COR-L47 (cell line): ENCODE measurements at places on chromosomes 2 and 18.

DNA sequence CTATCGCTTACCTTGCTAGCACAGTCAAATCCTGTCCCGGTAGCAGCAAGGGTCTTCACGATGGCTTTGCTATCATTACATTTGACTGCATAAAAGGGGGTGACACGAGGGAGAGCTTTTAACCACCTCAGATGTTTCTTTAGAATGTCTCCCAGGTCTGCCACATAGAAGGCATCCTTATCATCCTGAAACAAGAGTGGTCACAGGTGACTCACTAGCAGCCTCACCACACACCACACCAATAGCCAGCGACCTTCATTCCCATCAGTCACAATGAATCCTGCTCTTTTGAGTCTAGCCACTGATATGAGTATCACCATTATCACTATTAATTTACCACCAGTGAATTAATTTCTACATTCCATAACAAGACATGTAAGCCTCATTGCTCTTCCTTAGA, 3.7 kb downstream of the ODC1 start:
- DNase-seq = no peak

DNA sequence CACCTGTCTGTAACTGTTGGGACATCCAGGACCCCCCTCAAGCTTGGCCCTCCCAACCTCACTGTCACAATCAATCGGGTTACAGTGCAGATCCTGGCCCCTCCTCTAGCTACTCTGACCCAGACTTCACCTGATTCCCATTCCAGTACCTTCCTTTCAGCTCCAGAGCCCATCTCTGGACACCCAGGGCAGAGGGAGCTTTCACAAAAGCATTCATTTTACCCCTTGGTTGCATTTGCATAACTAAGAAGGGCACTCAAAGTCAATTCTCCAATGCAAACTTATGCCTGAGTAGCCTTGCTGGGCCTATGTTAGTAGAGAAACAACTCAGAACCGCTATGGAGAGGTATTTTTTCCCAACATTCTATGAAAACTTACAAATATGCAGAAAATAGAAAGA, 7.4 kb downstream of the ZAP70 start:
- no peak for DNase-seq

DNA sequence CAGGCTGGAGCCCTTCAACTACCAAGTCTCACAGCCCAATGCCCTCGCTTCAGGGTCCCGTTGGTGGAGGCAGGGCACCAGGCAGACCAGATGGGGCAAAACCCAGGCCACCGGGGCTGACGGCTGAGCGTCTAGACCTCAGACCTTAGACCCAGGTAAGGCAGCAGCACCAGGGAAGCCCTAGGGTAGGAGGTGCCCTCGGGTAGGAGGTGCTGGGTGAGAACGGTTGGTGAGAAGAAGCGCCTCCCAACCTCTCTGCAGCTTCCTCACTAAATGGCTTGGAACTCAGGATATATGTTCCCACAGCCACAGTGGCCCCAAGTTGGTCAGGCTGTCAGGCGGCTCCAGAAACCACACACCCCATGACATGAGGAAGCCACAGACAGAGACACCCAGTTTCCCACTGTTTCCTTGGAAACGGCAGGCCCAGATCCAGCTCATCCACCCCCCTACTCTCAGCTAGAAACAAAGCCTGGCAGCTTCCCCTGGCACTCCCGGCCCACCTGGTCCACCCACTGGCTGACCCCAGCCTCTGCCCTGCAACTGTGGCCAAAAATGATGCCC, 13.1 kb upstream of the MLPH start:
- no peak for DNase-seq

DNA sequence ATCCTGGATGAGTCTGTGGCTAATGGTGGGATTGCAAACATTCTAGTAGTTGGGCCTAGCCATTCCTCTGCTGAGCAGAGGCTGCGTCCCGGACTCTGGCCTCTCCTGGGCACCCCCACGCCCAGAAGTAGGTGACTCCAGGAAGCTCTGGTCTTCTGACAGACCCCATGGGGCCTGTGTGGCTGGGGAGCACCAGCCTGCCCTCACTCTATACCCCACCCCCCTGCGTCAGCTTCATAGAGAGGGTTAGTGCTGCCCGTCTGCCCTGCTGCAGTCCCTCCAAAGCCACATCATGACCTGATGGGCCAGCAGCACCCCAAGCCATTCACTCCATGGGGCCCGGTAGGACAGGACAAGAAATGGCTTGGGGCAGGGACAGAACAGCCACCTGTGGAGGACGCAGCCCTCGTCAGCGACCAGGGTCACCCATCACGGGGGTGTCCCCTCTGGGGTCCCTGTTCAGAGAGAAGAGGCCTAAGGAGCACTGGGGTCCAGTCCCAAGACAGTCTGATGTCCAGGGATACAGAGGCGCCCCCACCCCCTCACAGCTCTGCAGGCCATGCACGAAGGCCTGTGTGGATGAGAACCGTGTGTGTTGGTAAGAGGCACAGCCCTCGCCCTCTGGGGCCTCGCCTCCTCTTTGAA, 238.3 kb downstream of the ATAD2B start:
- DNase-seq = no peak

DNA sequence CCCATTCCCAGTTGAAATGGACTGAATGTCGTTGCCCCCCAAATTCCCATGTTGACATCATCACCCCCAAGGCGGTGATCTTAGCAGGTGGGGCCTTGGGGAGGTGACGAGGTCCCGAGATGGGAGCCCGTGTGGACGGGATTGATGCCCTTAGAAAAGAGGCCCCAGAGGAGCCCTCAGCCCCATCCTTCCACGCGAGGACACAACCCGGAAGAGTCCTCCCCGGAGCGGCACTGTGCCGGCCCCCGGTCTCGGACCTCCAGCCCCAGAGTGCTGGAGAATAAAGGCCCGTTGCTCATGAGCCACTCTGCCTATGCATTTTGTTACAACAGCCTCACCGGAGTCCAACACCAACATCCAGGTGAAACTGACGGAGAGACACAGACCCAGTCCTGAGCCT, 30.4 kb upstream of the SALL3 start:
- DNase-seq = no peak

DNA sequence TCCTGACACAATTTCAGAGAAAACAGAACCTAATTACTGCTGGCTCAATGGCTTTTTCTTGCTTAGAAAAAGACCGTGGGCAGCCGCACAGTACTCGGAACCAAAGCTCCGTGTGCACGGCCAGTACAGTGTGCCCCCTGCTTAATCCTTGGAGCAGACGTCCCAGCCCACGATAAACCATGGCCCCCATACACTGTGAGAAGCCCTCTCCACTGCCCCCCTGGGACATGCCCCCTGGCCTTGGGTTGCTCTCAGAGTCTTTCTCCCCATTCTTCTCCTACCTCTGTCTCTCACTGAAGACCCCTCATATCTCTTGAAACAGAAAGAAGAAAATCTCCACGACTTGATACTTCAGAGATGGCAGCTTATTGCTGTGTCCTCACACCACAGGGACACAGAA, 44.0 kb downstream of the CYP26B1 start:
- DNase-seq = no peak

- no peak for DNase-seq
Observed at GRCh38 chr2:1683297-1683696, 61.0 kb downstream of the PXDN start.

DNA sequence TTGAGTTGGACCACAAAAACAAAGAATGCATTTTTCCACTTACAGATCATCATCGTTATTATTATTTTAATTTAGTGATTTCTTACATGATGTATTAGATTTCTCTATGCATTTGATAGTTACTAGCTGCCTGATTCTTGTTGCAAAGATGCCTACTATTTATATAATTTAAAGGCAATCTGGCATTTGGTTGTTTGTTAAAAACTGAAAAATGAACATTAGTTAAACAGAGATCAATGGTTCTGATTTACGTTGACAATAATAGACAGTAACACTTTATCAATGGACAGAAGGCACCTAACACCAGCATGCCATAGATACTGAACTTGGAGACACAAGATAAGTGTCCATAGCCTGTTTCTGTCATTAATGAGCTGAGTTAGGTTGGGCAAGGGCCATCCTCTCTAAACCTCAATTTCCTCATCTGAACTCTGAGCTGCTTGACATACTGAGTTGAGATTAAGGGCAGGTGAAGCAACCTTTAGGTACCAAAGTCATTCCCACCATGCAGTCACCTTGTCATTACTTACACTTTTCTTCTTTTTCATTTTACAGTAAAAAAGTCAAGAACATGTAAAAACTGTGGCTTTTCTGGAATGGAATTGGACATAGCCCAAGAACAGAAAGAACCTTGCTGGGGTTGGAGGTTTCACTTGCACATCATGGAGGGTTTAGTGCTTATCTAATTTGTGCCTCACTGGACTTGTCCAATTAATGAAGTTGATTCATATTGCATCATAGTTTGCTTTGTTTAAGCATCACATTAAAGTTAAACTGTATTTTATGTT, 3.1 kb downstream of the CCL20 start:
- DNase-seq = no peak

DNA sequence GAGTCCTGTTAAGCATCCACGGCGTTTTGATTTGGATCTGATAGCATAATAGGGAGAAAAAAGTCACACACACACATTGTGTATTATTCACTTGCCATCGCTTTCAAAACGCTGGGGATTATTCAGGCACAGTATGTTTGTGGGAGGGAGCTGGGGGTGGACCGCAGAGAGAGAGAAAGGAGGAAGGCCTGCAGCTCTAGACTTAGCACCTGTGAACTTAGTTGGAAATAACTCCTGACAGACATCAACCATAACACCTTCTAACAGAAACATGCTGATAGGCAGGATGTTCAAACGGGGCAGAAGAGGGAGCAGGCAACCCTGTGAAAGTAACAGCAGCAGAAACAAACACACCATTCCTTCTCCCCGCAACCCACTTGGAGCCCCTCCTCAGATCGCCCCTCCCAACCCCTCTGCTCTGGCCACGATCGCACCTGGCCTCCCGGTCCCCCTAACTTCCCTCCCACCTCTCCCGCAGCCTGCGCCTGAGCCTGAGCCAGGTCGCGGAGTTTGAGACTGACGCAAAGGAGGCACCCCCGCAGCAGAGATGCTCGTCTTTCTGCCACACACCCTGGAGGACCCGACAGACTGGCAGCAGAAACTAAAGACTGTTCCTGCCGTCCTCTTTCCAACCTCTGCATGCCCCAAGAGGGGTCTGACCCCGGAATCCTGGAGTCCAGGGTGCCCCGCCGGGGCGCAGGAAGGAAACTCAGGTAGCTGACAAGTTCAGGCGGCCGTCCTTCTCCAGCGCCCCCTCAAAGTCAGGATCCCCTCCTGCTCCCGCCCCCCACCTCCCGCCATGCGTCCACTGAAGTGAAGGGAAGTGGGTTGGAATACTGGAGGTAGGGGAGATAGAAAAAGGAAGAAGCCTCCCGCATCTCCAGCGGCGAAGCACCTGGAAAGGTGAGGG, 738 bp downstream of the CHST9 start:
- peak; percentile 54 for DNase-seq

- no peak for DNase-seq
Observed at GRCh38 chr2:17804358-17804757, 11.9 kb upstream of the MSGN1 start.

GRCh38 chr2:60549238-60549927, 4.1 kb downstream of the BCL11A start:
- DNase-seq = peak; percentile 50

DNA sequence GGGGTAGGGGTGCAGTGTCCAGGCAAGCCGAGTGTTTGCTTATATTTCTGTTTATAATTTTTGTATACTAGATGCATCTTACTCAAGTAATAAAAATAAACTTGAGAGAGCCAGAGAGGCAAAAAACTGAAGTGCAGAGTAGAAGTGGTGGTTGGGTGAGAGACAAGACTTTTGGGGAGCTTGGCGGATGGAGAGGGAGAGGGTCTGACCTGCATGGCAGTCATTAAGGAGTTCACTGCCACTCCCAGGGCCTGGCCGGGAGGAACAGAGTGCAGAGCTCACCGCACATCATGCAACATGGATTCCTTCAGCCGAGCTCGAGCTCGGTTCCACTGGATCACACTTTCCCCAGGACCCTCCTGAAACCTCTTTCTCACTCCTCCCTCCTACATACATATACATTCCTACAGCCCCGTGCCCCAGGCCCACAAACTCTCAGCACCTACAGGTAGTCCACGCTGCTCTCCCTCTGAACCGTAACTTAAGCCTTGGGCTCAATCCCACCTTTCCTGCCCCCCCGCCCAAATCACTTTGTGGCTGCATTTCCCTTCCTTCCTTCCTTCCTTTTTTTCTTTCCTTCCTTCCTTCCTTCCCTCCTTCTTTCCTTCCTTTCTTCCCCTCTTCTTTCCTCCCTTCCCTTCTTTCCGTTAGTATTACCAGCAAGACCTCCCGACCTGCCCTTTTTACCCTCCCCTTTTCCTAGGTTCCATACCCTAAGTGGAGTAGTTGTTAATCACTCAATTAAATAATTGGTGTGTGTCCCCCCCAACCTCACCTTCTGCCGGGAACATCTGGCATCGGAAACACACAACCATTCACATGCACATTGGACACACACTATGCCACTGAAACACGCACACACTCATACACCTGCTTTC, 37.1 kb upstream of the ATP6V1B1 start:
- no peak for DNase-seq

DNA sequence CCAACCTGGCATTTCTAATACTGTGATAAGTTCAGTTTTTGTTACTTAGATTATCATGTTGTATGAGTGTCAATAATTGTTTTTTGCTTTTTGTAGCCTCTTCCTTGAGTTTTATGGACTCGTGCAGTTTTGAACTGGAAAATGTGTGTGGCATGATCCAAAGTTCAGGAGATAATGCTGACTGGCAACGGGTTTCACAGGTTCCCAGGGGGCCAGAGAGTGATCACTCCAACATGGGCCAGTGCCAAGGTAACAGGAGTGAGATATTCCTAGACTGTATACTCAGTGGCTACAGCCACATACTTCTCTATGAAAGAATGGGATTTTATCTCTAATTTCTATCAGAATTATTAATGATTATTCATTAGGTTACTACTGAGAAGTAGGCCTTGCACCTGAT, 18.2 kb downstream of the MEP1B start:
- no peak for DNase-seq

DNA sequence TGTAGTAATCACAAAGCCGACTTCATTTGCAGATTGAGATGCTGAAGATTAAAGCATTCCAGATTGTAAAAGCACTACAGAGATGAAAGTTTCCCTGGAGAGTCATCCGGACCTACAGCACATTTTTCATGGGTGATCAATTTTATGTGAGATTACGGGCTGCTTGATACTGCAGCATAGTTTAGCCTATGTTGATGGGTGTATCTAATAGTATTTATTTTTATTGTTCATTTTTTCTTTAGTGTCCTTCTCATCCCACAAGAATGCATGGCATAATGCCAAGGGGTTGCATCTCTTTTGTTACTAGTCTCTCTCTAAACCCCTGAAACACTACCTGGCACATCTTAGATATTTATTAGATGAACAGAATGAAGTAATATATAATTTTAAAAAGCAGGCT, 240.4 kb downstream of the MBD2 start:
- no peak for DNase-seq

DNA sequence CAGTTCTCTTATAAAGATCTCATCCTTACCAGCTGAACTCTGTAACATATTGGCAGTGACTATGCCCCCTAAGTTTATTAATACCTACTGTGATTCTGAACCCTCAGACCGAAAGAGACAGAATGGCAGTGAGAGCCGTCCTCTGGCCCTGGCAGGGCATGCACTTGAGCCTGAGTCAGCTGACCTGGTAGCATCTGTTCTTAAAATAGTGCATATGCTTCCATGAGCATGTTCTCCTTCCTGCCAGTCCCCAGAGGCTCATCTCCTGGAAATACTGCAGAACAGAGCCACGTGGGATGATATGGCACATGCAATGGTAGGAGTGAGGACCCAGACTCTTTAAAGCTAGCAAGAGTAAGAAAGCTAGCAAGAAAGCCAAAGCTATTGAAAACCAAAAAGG, 59.0 kb downstream of the RASGRP3 start:
- no peak for DNase-seq
